ENCODE measurements at places on chromosomes 16 and 17. TPM values are rescaled to one million over a fixed set of nuclear protein-coding genes. Genes with fewer than 3 reads are reported as not detected.

BCAS3 gene
- total RNA-seq: 8.4 TPM

EVI2B gene
- total RNA-seq: not detected

CDH15 gene
- total RNA-seq: not detected

C17orf58 gene
- 20.7 TPM for total RNA-seq

TNFRSF17 gene
- total RNA-seq: not detected

WFIKKN1 gene
- 0.19 TPM for total RNA-seq
